ENCODE measurements at places on chromosomes 3 and 15.

DNA sequence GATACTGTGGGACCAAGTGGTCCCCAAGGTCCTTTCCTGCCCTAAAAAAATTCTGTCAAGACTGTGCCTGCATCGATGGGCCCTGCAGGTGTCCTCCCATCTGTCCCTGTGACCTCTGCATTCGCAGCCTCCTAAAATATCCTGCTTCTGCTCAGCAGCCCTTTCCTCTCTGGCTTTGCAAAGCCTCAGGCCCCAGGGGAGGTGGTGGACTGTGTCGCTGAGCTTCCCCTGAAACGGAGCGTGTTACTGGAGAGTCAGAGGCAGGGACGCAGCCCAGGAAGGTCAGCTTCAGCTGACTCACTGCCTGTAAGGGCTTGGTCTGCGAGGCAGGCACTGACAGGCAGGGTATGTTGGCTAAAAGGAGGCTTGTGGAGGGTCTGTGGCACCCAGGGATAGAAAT lies 110.0 kb downstream of the RAB11A start:
- DNase-seq: no peak

- no peak for DNase-seq
Measured at GRCh38 chr15:83324799-83325198, 40.3 kb upstream of the BNC1 start.

DNA sequence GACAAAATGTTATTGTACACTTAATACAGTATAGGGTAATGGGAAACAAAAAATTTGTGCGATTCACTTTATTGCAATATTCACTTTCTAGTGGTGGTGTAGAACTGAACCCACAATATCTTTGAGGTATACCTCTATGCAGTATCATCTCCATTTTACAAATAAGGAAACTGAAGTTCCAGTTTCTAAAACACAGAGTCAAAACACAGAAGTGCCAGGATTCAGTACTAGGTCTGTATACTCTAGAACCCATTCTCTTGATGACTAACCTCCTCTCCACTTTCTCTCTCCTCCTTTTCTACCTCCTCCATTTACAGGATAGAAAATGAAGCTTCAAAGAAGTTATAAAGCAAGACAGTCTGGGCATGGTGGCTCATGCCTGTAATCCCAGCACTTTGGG lies 62.2 kb downstream of the MB21D2 start:
- no peak for DNase-seq

- no peak for DNase-seq
Measured at GRCh38 chr3:180417241-180417640, 184.7 kb upstream of the TTC14 start.

DNA sequence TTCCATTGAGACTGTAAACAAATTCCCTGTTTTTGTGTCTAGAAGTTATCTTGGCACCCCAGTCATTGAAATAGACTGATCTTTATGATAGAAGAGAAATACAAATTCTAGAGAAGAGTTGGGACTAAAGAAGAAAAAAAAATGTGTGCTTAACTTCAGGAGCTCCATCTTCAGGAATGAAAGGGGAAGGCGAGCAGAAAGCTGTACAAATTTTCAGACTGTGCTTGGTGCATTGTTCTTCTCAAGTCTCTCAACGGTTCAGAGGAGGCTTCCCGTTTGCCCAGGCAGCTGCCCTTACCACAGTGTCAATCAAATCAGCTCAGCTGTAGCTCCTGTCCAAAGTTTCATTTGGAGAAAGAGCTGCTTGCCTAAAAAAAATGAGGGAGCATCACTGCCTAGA lies 41.7 kb downstream of the OXSM start:
- DNase-seq: no peak

GRCh38 chr3:187978433-187979011 lies 175.4 kb upstream of the LPP start:
- no peak for DNase-seq

GRCh38 chr3:7275396-7275795 lies 414.5 kb downstream of the GRM7 start:
- DNase-seq: no peak

DNA sequence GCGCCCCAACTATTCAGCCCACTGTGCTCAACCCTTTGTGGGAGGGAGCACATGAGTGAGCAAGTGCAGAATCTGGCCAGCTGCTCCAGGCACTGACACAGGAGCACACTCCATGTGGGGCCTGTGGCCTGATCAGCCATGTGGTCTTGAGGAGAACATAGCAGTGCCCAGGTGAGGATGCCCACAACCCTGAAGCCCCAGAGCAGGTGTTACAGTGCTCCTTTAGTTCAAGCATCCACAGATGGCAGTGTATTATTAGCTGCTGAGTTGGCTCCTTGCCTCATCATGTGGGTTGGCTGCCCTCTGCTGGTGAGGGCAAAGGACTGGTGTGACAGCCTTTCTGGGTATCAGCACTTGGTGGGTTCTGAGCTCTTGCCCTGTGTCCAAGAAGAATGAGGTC lies 1588.2 kb downstream of the SI start:
- DNase-seq: no peak

GRCh38 chr3:181637056-181637455 lies 74.7 kb upstream of the SOX2 start:
- no peak for DNase-seq

DNA sequence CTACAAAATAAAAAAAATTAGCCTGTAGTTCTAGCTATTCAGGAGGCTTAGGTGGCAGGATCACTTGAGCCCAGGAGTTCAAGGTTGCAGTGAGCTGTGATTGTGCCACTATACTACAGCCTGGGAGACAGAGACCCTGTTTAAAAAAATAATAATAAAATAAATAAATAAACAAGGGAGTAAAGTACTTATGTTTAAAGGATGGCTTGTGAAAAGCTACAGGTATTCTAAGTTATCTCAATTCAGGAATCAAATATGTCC lies 74.2 kb downstream of the ANKRD28 start:
- no peak for DNase-seq

DNA sequence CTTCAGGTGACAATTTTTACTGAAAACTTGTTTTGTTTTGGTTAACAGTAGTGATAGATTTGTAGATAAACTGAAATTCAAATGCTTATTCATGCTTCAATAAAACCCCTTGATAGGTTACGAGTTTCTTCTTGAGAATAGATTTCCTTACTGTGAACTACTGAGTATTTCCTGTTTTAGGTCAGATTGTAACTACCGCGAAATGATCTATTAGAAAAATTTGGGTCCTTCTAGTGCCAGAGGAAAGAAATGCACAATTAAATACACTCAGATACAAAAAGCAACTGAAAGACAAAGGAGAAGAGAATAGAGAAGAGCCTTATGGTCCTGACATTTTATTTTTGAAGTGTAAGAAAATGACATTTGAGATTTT lies 251.7 kb upstream of the TBL1XR1 start:
- DNase-seq: no peak

DNA sequence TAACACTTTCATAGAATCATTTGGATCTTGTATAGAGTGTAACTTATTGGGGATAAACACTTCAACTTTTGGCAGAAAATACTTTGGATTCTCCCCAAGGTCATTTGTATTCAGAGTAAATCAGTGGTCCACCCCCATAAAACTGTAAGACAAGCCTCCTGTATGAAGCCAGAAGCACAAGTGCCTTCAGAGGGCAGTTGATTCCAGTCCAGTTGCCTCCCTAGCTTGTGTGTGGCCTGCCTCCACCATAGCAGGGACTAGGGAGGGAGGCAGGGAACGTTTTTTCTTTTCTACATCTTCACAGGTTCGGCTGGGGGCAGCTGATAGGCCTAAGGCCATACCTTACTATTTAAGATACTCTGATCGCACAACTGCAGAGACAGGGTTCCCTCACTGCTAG lies 11.6 kb downstream of the GORASP1 start:
- no peak for DNase-seq

- DNase-seq: no peak
Measured at GRCh38 chr15:101613130-101614000, 38.8 kb downstream of the TM2D3 start.

GRCh38 chr3:122025296-122025695 lies 3.2 kb upstream of the ILDR1 start:
- no peak for DNase-seq

GRCh38 chr3:46500656-46501635 lies 3.2 kb downstream of the RTP3 start:
- DNase-seq: no peak

DNA sequence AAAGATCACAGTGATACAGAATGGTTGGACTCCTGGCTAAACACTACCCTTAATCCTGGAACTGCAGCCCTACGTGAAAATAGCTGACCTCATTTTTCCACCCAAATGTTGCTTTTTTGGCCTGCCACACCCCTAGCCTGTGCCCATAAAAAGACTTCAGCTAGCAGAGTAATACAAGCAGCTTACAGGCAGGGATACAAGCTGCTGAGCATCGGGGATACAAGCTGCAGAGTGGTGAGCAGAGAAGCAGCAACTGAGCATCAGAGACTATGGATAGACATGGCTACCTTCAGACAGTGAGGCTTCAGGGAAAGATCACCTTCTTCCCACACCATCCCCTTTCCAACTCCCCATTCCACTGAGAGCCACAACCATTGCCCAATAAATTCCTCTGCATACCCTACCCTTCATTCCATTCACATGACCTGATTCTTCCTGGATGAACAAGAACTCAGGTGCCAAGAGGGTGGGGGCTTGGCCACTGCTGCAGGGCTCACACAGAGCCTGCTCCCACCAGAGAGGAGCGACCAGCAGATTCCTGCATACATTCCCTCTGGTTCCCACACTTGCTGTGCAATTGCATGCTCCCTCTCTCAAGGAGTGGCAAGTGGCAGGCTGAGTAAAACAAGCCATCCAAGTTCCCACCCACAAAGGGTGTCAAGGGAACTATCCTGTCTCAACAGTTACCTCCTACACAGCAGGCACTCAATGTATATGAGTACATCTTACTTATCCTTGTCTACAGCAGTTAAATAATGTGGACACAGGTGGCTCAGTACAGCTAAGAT lies 217.5 kb downstream of the ALCAM start:
- no peak for DNase-seq

DNA sequence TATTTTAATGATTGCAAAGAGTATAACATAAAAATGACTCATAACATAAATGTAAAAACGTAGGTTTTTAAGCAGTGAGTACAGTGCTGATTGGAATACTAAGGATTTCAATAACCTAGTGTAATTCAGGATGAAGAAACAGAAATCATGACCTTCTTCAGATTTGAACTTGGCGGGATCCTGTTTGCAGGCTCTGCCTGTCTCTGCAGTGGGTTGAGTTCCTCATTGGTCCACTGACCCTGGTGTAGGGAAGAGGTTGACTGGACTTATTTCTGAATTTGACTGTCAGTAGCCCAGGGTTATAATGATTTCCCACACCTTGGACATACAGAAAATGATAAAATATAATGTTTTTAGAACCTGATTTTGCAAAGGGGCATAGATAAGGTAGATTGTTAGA lies 171.7 kb downstream of the FNDC3B start:
- DNase-seq: no peak

DNA sequence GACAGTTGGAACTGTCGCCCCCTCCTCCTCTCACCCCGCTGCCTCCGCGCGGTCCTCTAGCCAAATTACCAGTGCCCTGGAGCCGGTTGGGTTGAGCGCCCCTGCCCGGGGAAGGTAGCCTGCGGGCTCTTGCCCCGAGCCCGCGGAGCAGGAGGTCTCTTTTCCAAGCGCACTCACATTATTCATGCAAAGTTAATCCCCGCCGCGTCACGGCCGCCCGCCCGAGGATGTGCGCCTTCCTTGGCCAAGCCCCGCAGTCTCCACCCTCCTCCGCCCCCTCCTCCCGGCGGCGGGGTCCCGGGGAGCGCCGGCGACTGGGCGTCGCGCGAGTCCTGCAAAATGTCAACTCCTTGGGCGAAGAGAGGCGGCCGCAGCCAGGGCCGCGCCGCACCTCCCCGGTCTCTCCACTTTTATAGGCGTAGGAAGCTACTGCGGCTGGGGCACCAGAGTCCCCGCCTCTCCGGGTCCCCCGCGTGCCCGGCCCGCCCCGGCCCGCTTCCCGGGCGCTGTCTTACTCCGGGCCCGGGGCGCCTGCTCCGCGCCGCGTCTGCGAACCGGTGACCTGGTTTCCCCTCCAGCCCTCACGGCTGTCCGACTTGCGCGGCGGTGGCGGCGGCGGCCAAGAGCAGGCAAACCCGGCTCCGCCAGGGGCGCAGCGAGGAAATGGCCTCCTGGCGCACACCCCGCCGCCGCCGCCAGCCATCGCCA lies at the start of gene THRB:
TSS of gene THRB (minus strand) at position 233 of the 708 bp plus-strand sequence.
- peak; percentile 35 for DNase-seq

GRCh38 chr3:194105292-194105691 lies 30.7 kb upstream of the HES1 start:
- DNase-seq: no peak

GRCh38 chr3:160103397-160103796 lies 114.8 kb downstream of the IL12A start:
- DNase-seq: no peak

DNA sequence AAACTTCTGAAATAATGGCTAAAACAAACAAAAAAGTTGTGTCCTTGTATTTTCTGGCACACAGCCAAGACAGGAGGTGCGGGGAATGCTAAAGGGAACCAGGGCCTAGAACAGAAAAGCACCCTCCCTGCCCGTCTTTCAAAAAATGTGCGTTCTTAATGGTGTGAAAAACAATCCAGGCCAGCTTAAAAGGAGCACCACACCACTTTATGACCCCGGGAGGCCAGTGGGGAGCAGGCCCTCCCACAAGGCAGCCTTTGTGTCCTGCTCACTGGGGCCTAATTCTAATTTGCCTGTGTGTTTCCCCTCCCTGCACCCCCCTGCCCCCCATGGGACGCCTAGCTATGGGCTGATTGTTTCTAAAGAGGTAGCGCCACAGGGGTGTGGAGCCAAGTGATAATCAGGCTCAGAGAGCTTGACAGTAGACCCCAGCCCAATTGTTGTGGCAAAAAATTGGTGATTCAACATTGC lies 181.4 kb downstream of the GREM1 start:
- DNase-seq: no peak

DNA sequence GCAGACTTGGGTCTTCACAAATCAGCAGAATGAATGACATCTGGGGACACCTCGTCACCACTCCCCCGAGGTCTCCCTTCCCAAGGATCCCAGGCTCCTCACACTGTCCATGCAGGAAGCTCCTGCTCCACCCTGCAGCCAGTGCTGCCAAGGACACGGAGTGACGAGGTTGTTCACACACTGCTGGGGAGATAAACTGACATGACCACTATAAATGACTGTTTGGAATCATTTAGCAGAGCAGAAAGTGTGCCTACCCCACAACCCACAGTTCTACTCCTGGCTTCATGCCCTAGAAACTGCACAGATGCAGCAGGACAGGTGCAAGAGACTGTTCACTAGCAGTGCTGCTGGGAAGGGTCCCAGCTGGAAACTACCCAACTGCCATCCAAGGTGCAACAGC lies 19.7 kb upstream of the PRSS50 start:
- DNase-seq: no peak

All from dermis microvascular lymphatic vessel endothelial cell (primary cell).